ENCODE measurements at places on chromosomes 3 and 15.

- DNase-seq, result no peak
Observed at GRCh38 chr3:60998858-60999257, 252.4 kb downstream of the FHIT start.

GRCh38 chr15:33296856-33297255 lies 13.9 kb upstream of the RYR3 start:
- no peak for DNase-seq

DNA sequence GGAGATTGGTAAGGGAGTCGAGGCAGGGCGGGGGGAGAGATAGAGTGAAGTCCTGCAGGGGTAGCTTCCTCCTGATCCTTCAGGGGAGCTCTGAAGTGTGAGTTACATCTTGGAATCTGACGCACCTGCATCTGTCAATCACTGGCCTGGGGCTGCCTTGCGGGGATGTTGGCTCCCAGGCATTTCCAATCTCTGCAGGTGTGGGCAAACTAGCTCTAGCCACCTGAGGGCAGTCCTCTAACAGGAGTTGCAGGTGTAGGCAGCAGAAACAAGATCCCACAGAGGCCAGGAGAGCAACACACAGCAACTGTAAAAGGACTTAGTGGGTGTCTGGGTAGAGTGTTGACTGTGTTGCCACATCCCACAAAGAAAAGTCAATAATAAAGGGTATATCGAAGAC lies 63.6 kb downstream of the ZNF621 start:
- DNase-seq, result no peak

- no peak for DNase-seq
Observed at GRCh38 chr3:197125636-197126035, 96.0 kb upstream of the MELTF start.

DNA sequence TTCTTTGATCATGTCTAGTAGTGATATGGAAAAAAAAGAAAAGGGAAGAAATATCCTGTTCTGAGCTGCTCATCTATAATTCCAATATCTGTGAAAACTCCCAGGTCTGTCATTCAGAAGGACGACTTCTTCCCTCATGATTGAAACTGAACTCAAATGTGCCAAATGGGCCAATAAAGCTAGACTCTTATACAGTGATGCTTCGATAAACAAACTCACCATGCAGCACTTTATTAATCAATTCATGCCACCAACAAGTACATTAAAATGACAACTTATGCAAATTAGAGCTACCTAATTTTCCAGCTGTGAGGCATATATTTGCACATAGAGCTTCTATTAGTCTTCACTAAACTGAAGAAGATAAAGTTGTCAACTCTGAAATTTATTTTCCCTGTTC lies 15.6 kb upstream of the MYH15 start:
- DNase-seq, result no peak

- DNase-seq, result peak; percentile 95
Observed at GRCh38 chr15:82809308-82810060, at the start of gene WHAMM. Gene WHAMM, plus strand, starts transcription at chr15:82809628. Its CDS starts 99 bp downstream, at chr15:82809727.

DNA sequence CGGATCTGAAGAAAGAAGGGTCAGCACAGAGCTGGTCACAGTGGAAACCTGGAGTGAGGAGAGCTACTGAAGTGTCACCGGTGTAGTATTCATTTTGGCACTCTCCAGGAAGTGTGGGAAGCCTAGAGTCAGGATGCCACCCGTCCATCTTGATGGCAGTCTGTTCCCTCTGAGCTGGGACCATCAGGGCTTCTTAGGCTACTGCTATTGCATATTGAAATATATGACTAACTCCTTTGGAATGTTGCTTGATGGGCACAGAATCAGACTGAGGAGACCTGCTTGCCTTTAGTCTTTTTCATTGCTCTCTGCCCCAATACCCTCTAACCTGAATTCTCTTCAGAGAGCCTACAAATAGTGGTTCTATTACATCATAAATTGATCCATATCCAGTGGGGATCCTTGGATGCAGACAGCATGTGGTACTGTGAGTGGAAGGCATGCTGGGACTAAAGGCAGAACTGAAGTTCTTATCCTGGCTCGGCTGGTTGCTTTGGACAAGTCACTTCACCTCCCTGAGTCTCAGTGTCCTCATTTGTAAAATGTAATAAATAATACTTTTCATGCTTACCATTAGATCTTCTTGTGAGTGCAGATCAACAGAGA lies 143.5 kb downstream of the PDE8A start:
- DNase-seq, result no peak

GRCh38 chr3:178117641-178118040 lies 418.6 kb upstream of the KCNMB2 start:
- no peak for DNase-seq

GRCh38 chr3:197356741-197357140 lies 58.3 kb upstream of the DLG1 start:
- DNase-seq, result no peak

GRCh38 chr3:12796171-12797123 lies at the start of gene CAND2:
Gene CAND2, plus strand, starts transcription at chr3:12796680. Its CDS starts 41 bp downstream, at chr3:12796721.
- peak; percentile 20 for DNase-seq

DNA sequence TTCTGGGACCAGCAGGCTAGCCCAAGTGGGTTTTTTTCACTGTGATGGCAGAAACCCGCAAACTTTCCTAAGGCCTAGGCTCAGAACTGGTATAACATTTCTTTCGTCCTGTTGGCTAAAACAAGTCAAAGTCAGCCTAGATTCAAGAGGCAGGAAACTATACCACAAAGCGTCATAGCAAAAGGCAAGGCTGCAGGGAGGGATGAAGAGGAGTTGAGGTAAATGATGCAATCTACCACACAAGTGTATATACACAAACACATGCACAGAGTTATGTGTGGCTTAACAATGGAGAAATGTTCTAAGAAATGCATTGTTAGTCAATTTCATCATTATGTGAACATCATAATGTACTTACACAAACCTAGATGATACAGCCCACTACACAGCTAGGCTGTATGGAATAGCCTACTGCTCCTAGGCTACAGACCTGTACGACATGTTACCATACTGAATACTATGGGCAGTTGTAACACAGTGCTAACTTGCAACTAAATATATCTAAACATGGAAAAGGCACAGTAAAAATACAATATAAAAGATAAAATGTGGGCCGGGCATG lies 225.6 kb downstream of the TBL1XR1 start:
- peak; percentile 6 for DNase-seq

DNA sequence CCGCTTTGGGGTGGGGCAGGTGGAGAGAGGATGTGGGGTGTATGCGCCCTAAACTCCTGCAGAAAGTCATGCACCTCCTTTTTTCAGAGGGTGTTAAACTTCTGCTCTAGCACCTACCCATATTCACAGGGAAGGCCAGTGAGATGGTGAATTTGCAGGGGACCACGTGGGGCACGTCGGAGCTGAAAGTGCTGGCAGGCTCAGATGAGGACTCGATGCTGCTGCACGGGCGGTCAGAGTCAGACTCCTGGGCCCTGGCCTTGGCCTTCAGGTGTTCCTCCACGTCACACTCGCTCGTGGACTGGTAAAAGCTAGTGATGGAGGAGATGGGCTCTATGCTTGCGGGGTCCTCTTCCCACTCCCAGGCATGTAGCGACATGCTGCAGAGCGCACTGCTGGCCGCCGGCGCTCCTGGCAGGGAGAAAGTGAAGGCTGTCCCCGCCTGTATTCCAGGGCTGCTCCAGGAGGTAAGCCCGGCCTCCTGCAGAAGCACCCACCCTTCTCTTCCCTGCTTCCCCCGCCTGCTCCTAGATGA lies 883 bp downstream of the CFAP92 start:
- DNase-seq, result no peak

- no peak for DNase-seq
Observed at GRCh38 chr3:16286751-16287543, 21.9 kb downstream of the OXNAD1 start.

DNA sequence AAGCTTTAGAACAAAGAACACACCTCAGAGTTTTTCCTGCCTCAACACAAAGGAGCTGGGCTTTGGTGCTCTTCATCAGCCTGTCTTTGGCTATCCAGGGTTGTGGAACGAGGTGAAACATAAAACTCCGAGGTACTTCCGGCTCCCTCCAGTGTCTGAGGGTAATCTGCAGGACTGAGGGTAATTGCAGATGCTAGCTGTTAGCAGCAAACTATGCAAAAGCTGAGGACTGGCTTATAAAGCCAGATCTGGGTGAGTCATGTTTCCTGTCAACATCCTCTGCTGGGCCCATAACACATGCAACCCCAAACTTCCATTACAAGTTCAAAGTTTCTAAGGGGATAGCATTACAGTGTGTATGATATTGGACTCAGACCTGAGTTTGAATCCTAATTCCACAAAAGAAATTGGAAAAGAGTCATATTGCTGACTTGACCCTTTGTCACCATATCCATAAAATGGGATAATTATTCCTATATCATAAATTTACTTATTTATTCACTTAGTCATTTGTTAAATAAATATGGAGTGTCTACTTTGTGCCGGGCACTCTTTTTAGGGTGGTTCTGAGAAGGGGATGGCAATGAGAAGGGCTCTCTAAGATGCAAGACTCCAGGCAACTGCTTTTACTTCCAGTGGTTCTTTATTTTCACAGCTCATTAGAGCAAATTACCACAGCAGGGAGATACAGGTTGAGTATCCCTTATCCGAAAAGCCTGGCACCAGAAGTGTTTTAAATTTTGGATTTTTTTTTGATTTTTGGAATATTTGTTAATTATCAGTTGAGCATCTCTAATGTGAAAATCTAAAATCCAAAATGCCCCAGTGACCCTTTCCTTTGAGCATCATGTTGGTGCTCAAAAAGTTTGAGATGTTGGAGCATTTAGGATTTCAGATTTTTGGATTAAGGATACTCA lies 9.5 kb upstream of the TRIM69 start:
- peak; percentile 82 for DNase-seq

DNA sequence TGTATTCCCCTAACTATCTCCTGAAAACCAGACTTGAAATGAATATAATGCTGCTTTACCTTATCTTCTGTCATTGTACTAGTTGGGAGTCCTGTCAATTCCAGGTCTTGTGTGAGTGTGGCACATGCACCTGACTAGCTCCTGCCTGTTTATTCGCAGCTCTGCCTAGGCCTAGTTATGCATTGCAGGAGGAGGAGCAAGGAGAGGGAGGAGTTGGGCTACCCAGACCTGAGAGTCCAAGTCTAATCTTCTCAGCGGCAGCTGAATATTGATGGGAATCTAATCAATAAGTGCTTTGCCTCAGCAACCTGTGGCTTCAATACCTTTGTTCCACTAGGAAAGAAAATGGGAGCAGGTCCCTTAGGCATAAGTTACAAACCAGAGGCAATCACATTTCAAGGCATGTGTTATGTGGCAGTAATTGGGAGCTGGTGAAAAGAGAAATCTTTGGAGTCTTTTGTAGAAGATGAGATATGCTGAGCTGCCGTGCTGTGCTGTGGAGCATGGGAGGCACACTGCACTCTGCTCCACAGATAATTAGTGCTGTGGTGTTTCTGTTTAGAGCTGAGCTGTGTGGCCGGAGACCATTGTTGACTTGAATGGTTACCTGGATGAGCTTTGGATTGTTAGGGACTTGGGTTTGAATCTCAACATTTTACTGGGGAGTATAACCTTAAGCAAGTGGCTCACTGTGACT lies at the start of gene SLC2A2:
Gene SLC2A2, minus strand, starts transcription at position 124 of the 697 bp plus-strand sequence. Its CDS starts 50 bp downstream, at position 74.
- DNase-seq, result no peak

GRCh38 chr3:124764746-124765145 lies 34.5 kb downstream of the UMPS start:
- no peak for DNase-seq

DNA sequence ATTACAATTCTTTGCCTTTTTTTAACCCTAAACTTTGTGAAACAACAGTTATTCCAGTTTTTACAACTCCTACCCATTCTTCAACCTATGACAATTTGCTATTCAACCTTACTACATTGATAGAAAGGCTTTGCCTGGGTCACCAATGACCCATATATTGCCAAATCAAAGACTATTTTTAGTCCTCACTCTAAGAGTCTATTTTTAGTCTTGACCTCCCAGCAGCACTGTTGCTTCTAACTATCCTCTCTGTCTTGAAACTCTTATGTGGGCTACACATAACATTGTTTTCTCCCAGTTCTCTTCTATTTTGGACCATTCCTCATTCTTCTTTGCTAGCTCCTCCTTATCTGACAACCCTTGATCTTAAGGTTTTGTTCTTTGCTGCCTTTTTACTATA lies 71.4 kb downstream of the C3orf80 start:
- DNase-seq, result no peak

GRCh38 chr15:52068004-52068615 lies 44.5 kb downstream of the BCL2L10 start:
- DNase-seq, result no peak

- DNase-seq, result no peak
Observed at GRCh38 chr3:3516996-3517395, 282.2 kb upstream of the LRRN1 start.

DNA sequence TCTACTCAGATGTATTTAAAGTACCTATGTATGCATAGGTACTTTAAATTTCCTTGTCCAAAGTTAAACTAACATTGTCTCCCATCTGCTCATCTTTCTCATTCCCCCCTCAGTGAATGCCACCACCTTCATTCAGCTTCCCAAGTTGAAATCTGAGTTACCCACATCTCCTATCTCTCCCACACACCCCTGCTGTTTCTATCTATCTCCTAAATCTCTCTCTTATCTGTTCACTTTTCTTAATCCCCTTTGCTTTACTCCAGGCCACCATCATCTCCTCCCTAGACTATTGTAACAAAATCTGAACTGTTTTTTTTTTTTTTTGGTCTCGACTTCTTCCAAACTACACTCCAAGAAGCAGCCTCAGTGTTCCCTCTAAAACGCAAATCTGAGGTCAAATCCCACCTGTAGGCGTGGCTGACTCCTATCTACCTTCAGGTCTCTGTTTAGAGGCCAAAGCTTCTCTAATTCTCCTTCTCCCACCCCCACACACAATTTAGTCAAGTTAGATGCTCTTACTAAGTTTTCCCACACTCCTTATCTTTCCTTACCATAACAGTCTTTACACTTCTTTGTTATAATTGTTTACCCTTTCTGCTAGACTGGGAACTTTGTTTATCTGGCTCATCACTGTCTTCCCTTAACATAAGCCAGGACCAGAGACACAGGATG lies 3.5 kb upstream of the NEO1 start:
- DNase-seq, result no peak

DNA sequence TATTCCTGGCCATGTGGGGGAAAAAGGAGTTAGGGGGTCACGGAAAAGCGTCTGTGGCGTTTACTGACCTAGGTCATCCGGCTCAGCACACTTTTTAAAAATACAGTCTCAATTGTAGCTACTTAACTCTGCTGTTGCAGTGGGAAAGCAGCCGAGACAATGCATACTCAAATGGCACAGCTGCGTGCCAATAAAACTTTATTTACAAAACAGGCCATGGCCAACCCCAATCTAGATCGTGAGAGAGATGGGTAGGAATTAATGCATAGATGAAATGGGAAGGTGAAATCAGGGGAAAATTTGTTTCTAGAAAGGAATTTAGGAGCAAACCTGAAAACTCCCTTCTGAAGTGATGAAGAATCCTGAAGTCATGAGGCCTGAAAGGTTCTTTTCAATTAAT lies 22.0 kb upstream of the FRMD4B start:
- no peak for DNase-seq

- no peak for DNase-seq
Observed at GRCh38 chr3:8574040-8574669, 70.4 kb downstream of the SSUH2 start.

- DNase-seq, result no peak
Observed at GRCh38 chr3:135805752-135806151, 159.8 kb upstream of the PPP2R3A start.

GRCh38 chr3:150059729-150060128 lies 89.0 kb upstream of the PFN2 start:
- no peak for DNase-seq

GRCh38 chr3:129432036-129432435 lies 3.6 kb upstream of the EFCAB12 start:
- no peak for DNase-seq

- no peak for DNase-seq
Observed at GRCh38 chr3:147937341-147937740, 528.2 kb downstream of the ZIC1 start.

All from T-helper 2 cell treated with Interferon-gamma antibody and Interleukin-4, amounts not matched to agents 5 μg/mL and 100 μg/mL, for 36 hours (primary cell).